ENCODE measurements at places on chromosomes 7 and 10.

DNA sequence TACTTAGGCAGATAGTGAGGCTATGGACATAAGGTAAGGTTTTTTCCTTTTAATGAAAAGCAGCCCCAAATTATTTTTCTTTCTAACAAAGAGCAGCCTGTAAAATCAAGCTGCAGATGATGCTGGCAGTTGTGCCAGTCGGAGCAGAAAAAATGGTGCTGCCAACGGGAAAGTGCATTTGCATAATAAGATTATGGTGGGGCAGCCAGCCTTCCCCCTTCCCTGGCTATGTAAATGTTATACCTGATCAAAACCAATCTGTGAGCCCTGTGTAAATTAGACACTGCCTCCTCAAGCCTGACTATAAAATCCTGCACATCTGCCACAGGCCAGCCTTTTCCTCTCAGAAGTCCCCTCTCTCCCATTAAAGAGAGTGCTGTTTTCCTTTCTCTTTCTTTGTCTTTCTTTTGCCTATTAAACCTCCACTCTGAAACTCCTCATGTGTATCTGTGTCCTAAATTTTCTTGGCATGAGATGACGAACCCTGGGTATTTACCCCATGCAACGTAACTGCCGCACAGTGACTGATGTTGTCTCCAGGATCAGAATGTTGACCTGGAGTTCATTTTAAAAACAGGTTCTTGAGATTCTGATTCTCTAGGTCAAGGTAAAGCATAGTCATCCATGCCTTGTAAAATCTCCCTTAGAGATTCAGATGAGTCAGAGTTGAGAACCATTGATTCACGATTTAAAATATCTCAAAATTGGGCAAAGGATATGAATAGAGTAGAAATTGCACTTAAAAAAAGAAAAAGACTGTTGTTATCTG lies 167.3 kb upstream of the C1GALT1 start:
- no peak for DNase-seq

- DNase-seq: no peak
Measured at GRCh38 chr10:124240839-124241291, 147.5 kb upstream of the CHST15 start.

DNA sequence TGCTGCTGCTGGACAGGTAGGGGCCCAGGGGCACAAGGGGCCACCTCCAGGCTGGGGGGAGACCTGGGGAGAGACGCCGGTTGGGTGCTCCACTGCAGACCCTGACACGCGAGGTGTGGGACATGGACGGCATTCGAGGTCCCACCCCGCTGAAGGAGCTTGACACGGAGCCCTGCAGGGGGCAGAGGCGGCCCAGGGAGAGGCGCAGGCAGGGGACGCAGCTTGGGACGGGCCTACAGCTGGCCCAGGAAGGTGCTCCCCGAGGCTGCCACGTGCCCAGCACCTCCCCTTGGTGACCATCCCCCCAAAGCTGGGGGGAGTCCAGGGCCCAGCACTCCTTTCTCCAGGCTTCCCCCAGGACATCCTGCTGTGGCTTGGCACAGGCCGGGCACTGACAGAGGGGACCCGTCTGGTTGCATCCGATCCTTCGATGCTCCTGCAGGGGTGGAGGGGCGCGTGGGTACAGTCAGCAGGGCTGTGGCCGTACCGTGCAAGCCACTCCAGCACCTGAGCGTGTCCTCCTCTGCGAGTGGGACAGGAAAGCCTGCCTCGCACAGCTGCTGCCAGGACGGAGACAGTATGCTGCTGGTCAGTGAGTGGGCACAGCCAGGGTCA lies 174.4 kb downstream of the ELFN1 start:
- peak; percentile 8 for DNase-seq

DNA sequence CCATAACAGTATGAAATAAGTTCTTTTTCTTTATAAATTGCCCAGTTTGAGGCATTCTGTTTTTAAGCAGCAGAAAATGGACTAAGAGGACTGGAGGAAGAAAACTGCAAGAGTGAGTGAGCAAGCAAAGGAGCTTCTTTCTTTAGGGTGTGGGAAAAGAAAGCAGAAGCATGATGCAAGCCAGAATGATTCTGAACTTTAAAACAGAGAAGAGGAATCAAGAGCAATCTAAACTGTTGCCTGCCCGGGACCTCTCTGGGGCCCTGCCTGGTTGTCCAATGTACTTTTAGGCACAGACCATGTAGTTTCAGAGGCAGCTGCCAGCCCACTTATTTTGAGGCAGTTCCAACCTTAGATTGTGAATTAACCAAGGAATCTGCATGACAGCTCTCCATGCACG lies 186.3 kb downstream of the PLPP4 start:
- no peak for DNase-seq

Measured in foreskin fibroblast (primary cell).